ENCODE measurements at places on chromosomes 12 and 14. TPM values are rescaled to one million over a fixed set of nuclear protein-coding genes. Genes with fewer than 3 reads are reported as not detected.

Gene RAB15
- 6.4 TPM for total RNA-seq

Gene FAM90A1
- 0.41 TPM for total RNA-seq

Gene TRPV4
- total RNA-seq = 0.82 TPM

Gene CLEC4D
- total RNA-seq = not detected

Gene ART4
- not detected for total RNA-seq
